ENCODE measurements at places on chromosomes 2 and 18.

DNA sequence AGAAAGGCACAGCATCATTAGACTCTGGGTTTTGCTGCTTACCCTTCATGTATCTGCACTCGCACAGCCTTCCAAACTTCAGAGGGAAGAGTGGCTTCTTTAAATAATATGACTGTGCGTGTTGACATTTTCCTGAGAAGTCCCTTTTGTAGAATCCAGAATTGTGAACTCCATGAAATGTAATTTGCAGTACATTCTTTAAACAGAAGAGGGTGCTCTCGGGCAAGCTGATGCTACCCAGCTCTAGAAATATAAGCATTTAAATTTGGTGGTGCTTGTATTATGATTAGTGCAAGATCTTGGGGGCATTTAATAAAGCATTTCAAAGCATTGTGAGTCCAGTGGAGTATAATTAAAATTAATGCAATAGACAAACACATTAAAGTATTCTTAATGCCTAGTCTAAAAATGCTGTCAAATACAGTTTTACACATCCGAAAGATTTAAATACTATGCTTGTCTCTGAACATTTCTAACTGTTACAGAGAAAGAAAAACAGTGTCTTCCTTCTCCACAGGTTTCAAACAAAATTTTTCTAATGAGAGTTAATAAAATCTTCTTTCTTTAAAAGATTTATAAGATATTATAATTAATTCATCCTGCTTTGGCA lies 17.3 kb upstream of the GTF2A1L start:
- peak; percentile 75 for DNase-seq

- no peak for DNase-seq
Measured at GRCh38 chr18:3620146-3621119, 170.5 kb downstream of the TGIF1 start.

- DNase-seq, result peak; percentile 89
Measured at GRCh38 chr2:110679337-110679707, 1.5 kb upstream of the BUB1 start.

DNA sequence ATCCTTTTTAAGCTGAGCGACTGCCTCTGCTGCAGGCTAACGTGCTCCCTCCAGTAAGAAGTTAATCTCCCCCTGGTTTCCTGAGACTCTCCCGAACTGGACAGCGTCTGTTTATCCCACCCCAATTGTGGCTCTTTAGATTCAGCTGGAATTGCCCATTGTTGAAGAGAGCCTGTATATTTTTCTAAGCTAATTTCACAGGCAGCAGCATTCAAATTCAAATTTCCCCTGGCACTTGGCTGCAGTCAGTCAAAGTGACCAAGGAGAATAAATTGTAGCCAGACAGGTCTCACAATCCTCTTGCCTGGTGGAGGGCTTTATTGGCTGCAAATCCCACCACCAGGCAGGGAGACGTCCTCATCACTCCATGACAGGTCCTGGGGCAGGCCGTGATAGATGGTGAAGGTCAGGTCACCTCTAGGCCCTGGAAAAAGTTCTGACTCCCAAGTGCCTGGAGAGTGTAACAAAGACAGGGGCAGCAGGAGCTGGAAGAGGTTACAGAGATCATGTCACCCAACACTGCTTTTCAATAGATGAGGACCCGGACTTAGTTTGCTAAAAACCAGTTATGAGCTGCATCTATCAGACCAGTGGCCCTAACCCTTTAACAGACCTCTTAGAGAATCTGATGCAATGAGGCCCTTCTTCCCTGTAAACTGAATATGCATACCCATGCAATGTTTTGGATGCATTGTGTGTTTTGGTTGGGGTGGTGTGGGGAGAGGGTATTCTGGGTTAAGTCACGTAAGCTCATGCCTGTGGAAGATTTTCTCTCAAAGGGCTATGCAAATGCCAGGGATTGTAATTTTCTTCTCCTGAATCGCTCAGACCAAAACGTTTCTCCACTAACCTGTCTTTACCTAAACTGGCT lies 32.3 kb upstream of the C18orf32 start:
- no peak for DNase-seq

DNA sequence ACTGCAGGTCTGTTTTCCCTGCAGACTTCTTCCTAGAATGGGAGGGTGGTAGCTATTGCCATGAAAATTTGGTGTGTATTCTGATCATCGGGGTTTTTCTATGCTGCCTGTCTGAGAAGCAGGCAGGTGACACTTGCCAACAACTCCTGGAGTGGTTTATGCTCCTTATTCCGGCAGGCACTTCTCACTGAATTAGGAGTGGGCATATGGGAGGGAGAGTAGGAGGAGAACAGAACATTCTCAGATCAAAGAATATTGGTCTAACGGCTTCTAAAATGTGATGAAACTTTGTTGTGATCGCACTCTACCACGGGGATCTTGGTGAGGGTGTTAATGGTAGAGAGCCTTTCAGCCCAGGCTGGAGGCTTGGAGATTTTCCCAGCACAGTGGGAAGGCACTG lies 480.8 kb downstream of the PLCL1 start:
- DNase-seq, result no peak

DNA sequence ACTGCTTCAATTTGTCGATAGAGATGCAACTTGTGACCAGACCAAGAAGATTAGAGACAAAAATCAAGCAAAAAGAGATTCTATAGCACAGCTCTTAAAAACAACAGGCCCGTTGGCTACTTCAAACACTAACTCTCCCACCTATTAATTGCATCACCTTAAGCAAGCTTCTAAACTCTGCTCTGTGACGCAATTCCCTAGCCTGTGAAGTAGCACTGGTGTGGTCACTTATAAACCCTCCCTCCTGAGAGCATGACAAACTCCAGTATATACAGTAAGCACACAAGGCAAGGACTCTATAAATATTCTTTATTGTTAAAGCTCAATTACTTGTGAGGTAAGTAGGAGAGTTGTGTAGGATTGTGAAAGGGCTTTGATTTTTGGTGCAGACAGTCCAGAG lies 72.3 kb downstream of the CMPK2 start:
- DNase-seq, result peak; percentile 54

GRCh38 chr2:38098421-38099098 lies 22.6 kb upstream of the CYP1B1 start:
- DNase-seq, result no peak

- peak; percentile 59 for DNase-seq
Measured at GRCh38 chr2:17270894-17271293, 247.3 kb downstream of the RAD51AP2 start.

- no peak for DNase-seq
Measured at GRCh38 chr18:39591649-39592048, 2026.1 kb upstream of the CELF4 start.

Data from hematopoietic multipotent progenitor cell treated with erythropoietin and hydrocortisone succinate and interleukin-3 and kit ligand, for 6 days (in vitro differentiated cells).